Breast epithelium (tissue), 4 donors: ENCODE measurements at places on chromosomes 3 and 15. TPM values are rescaled to one million over a fixed set of nuclear protein-coding genes. Genes with fewer than 3 reads are reported as not detected.

GRCh38 chr3:140708815-140709214 lies 31.0 kb downstream of the TRIM42 start:
- H3K27ac ChIP-seq: peak overlapping the region; percentile 83
- no peaks in the 10 kb centered on the region for H3K36me3 ChIP-seq

DNA sequence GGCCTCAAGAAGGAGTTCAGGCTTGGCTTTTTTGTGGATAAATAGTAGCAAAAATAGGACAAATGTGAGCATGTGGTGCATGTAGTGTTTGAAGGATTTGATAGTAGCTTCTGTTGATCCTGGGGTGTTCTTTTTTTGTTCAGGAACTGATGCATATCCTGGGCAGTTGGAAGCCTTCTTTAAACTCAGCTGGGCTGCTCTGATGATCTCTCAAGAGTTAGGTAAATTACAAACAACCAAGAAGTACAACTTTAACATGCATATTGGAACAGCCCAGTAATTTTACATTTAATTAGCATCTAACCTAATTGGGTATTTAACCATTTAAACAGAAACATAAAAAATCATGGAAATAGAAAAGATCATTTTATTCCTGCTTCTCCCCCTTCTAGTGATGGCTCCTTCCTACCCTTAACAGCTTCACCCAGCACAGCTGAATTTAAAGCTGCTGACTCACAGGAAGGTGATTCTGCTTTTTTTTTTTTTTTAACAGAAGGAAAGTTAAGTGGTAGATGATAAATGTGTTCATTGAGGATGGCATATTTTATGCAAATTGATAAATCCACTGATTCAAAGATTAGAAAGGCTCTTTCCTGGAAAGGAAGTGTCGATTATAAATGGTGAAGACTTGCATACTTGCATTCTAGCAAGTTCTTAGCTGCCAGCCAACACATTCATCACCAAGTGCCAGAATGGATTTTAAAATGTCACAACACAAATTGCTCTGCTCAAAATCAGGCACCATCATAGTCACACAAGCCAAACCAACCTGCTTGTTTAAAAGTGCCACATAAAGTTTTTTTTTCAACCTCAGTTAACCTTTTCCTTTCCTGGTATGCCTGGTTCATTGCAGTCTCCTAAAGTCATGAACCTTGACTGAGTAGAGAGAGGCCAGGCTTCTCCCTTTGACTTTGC lies 20.0 kb downstream of the SLC35G2 start:
- H3K4me3 ChIP-seq: no peak overlapping the region
- H3K4me1 ChIP-seq: no peaks in the 10 kb centered on the region
- no peaks in the 10 kb centered on the region for H3K36me3 ChIP-seq

GRCh38 chr3:124995460-124995994 lies 60.3 kb downstream of the HEG1 start:
- H3K27me3 ChIP-seq: no peaks in the 10 kb centered on the region
- no peaks in the 10 kb centered on the region for H3K4me1 ChIP-seq
- H3K4me3 ChIP-seq: no peak overlapping the region
- no peaks in the 10 kb centered on the region for H3K36me3 ChIP-seq

- no peaks in the 10 kb centered on the region for H3K27me3 ChIP-seq
- no peak overlapping the region for H3K4me3 ChIP-seq
- peaks cover 6% of the 10 kb centered on the region for H3K36me3 ChIP-seq
- no peak for DNase-seq
- no peaks in the 10 kb centered on the region for H3K4me1 ChIP-seq
Measured at GRCh38 chr3:47005212-47006144, 26.0 kb downstream of the NBEAL2 start.

DNA sequence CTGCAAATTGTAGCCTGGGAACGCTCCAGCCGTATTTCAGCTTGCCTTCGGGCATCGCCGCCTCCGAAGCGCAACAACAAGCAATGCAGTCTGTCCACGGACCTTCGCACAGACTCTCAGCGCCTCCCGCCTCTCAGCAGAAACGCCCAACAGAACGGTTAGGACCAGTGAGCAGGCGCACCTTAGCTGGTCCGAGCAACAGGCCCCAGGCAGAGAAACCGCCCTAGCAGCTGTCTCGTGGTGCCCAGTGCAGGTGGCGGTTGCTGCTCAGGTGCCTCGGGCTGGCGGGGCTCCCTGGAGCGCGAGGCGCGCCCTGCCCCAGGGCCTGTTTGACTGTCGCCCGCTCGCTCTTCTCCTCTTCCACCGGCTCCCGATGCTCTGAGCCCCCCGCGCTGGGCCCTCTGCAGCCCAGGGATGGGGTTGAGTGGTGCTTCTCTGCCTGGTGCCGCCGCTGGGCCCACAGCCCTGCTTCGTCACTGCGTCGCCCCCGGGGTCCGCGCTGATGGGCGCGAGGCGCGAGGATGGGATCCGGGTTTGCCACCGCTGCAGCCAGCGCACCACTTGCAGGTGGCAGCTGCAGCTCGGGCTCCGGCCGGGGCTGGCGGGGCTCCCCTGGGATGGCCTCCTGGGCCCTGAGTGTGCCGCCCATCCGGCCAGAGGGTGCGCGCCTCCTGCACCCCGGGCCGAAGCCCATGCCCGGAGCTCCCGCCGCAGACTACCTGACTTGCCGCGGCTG lies 268.4 kb upstream of the FRG2C start:
- no peaks in the 10 kb centered on the region for H3K27me3 ChIP-seq
- DNase-seq: no peak
- no peaks in the 10 kb centered on the region for H3K36me3 ChIP-seq

DNA sequence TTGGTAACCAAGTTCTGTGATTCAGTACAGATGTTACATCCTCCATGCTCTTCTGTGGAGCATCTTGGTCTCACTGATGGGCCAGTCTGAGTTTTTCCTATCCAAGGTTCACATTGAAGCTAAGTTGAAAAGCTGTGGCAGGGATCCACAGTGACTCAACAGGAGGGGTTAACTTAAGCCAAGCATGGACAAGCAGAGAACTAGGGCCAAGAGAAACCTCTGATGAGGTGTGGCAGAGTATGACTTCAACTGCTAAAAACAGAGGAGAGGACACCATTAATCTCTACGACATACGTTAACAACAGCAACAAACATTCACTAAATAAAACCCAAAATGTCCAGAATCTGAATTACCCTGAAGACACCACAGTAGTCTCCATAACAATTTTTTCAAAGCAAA lies 268.1 kb upstream of the UBE2E2 start:
- H3K4me1 ChIP-seq: no peaks in the 10 kb centered on the region
- no peaks in the 10 kb centered on the region for H3K36me3 ChIP-seq
- no peak for DNase-seq
- no peak overlapping the region for H3K4me3 ChIP-seq
- H3K27ac ChIP-seq: no peak overlapping the region
- H3K27me3 ChIP-seq: no peaks in the 10 kb centered on the region

DNA sequence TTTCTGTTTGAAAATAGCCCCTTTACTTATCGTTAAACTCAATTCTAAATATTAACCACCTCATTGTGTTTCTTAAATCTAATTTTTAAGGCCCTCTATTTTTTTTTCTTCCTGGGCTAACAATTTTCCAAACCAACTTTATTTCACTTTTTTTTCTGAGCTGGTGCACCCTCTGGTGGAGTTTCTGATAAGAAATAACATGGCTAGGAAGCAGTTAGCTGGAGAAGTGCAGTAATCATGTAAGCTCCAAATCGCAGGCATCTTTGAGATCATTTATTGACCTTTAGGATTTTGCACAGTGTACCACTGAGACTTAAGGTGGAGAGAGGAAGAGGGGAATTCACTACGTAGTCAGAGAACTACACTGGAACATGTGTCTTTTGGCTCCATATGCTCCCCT lies 6.4 kb downstream of the TMEM207 start:
- no peaks in the 10 kb centered on the region for H3K4me1 ChIP-seq
- no peak for DNase-seq
- H3K27ac ChIP-seq: no peak overlapping the region
- H3K27me3 ChIP-seq: no peaks in the 10 kb centered on the region
- H3K36me3 ChIP-seq: no peaks in the 10 kb centered on the region
- H3K4me3 ChIP-seq: no peak overlapping the region

- H3K27ac ChIP-seq: no peak overlapping the region
- H3K4me1 ChIP-seq: no peaks in the 10 kb centered on the region
- no peak overlapping the region for H3K4me3 ChIP-seq
- no peaks in the 10 kb centered on the region for H3K36me3 ChIP-seq
Measured at GRCh38 chr3:127081001-127081720, 98.2 kb downstream of the PLXNA1 start.

DNA sequence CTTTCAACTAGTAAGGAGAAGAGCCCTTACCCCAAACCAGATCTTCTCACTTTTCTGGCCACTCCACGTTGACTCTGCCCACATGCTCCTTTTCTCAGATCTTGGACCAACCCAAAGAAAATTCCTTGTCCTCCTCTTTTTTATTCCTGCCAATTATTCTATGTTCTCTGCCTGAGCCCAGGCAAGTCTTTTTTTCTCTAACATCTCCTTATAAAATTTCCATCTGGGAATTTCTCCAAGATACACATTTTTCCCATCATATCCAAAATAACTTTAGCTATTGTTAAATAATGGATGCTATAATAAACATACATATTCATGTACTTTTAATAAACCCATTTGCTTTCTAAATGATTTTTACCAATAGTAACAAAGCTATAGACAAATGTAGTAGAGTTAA lies 726.0 kb upstream of the ZNF385D start:
- no peak for DNase-seq
- H3K36me3 ChIP-seq: no peaks in the 10 kb centered on the region
- H3K4me3 ChIP-seq: no peak overlapping the region
- H3K4me1 ChIP-seq: no peaks in the 10 kb centered on the region

Gene FBXO40
- not detected for total RNA-seq

DNA sequence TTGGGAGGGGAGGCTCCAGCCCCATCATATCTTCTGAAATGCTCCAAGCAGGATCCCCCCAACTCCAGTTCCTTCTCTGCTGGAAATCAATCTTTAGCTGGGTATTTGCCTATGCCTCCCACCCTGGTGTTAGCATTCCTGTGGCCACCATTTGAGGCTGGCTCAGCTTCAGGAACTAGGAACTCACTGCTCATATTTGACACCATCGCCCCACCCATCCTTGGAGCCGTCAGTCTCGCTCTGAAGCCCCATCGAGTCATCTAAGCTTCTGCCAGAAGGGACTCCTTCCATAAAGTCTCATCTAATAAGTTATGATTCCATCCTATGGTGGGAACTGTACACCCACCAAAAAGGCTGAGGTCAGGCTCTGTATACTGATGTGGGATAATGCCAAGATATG lies 26.4 kb downstream of the PRKCD start:
- no peak for DNase-seq
- H3K27me3 ChIP-seq: no peaks in the 10 kb centered on the region
- no peaks in the 10 kb centered on the region for H3K4me1 ChIP-seq
- H3K4me3 ChIP-seq: no peak overlapping the region

GRCh38 chr3:12046406-12046805 lies 42.2 kb downstream of the SYN2 start:
- no peaks in the 10 kb centered on the region for H3K36me3 ChIP-seq
- H3K27me3 ChIP-seq: no peaks in the 10 kb centered on the region
- H3K27ac ChIP-seq: no peak overlapping the region
- DNase-seq: no peak
- no peaks in the 10 kb centered on the region for H3K4me1 ChIP-seq
- H3K4me3 ChIP-seq: no peak overlapping the region

DNA sequence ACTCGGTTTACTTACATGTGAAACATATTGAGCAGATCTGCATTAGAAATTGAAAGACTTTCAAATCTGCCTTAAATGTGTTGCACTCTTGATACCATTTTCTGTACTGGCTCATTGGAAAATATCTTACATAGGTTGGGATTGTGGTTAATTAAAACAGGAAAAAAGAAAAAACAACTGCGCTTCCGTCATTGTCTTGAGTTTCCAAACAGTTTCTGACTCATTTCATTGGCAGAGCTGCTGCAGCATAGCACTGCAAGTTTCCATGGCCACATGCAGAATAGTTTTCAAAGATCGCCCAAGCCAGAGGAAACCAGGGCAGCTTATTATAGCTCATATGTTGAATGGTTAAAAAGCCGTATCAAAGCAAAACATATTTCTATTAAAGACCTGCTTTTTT lies 446.6 kb upstream of the BCHE start:
- H3K4me3 ChIP-seq: peak overlapping the region; percentile 1
- H3K27me3 ChIP-seq: no peaks in the 10 kb centered on the region
- H3K36me3 ChIP-seq: no peaks in the 10 kb centered on the region
- no peaks in the 10 kb centered on the region for H3K4me1 ChIP-seq

GRCh38 chr3:36904641-36905040 lies 40.2 kb downstream of the TRANK1 start:
- no peaks in the 10 kb centered on the region for H3K4me1 ChIP-seq
- DNase-seq: no peak
- H3K4me3 ChIP-seq: no peak overlapping the region
- H3K27me3 ChIP-seq: no peaks in the 10 kb centered on the region
- no peak overlapping the region for H3K27ac ChIP-seq

- no peak for DNase-seq
- H3K4me3 ChIP-seq: no peak overlapping the region
- no peaks in the 10 kb centered on the region for H3K4me1 ChIP-seq
- no peaks in the 10 kb centered on the region for H3K27me3 ChIP-seq
- H3K36me3 ChIP-seq: no peaks in the 10 kb centered on the region
- no peak overlapping the region for H3K27ac ChIP-seq
Measured at GRCh38 chr3:153354641-153355040, 192.6 kb downstream of the RAP2B start.

Gene CD80
- total RNA-seq: 1.8 TPM

Gene PLSCR2
- 0.73 TPM for total RNA-seq
